ENCODE measurements at places on chromosomes 5 and 9. TPM values are rescaled to one million over a fixed set of nuclear protein-coding genes. Genes with fewer than 3 reads are reported as not detected.

DNA sequence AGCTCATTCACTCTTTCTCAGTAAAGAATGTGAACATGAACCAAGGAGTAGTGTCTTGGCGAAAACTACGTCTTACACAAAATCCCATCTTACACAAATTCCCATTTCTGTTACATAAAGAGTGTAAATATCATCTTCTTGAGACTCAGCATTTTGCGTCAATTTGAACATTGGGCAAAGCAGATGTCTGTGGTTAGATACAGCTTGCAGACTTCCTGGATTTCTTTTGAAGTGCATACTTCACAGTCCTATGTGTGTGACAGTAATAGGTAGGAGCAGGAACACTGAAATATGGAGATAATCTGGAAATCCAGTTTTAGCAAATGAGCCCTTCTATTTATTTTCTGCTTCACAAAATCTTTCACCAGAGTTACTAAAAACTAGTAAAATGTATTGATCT, 58.8 kb downstream of the C6 start:
- H3K36me3 ChIP-seq: no peaks in the 10 kb centered on the region
- DNase-seq: no peak
- H3K4me3 ChIP-seq: no peak overlapping the region
- H3K27me3 ChIP-seq: no peaks in the 10 kb centered on the region
- no peaks in the 10 kb centered on the region for H3K4me1 ChIP-seq
- no peak overlapping the region for H3K27ac ChIP-seq

The CCNI2 gene
- total RNA-seq: 4.6 TPM

The SOHLH1 gene
- not detected for total RNA-seq

DNA sequence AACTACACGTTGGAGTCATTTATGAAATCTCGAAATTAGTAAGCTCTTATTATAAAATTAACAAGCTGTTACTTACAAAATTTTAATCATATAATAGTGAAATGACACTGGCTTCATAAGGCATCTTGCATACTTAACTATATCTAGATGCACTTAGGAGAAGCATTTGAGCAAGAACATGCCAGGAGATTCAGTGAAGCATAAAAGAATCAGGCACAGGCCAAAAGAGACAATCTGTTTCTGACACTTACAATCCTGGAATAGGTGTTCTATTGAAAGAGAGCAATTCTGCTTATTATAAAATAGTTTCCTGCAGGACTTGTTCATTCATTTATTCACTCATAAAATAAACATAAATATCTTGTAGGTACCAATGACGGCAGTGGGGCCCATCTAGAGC, 1152.2 kb upstream of the CDH6 start:
- H3K27me3 ChIP-seq: no peaks in the 10 kb centered on the region
- no peaks in the 10 kb centered on the region for H3K36me3 ChIP-seq
- no peaks in the 10 kb centered on the region for H3K4me1 ChIP-seq
- H3K4me3 ChIP-seq: no peak overlapping the region
- no peak for DNase-seq

DNA sequence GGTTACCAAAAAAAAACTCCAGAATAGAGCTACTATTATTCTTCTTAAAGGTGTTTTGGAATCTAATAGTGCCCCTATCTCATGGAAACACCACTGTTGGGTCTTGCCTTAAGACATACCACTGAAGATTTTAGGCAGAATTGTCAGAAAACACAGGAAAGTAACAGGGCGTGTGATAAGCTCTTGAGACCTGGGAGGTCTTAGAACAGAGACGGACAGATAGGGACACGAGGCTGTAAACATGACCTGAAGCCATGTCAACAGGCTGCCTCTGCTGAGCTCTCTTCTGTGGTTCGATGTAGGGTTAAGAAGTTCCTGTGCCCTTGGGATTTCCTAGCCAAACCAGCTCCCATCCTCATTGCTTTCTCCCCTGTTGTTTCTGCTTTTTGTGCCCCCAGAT, 69.3 kb downstream of the CTSL start:
- peaks cover 4% of the 10 kb centered on the region for H3K27me3 ChIP-seq
- H3K27ac ChIP-seq: no peak overlapping the region
- no peaks in the 10 kb centered on the region for H3K36me3 ChIP-seq
- DNase-seq: no peak
- no peak overlapping the region for H3K4me3 ChIP-seq

GRCh38 chr5:55143624-55144023, 16.3 kb upstream of the GPX8 start:
- no peak for DNase-seq
- no peak overlapping the region for H3K4me3 ChIP-seq
- no peaks in the 10 kb centered on the region for H3K36me3 ChIP-seq
- H3K27ac ChIP-seq: no peak overlapping the region
- H3K4me1 ChIP-seq: peaks cover 21% of the 10 kb centered on the region
- H3K27me3 ChIP-seq: peaks cover 10% of the 10 kb centered on the region

GRCh38 chr5:77325921-77326541, 115.6 kb downstream of the PDE8B start:
- H3K36me3 ChIP-seq: no peaks in the 10 kb centered on the region
- DNase-seq: no peak
- H3K27ac ChIP-seq: no peak overlapping the region
- peaks cover 16% of the 10 kb centered on the region for H3K4me1 ChIP-seq

All from activated CD4-positive, alpha-beta T cell treated with anti-CD3 and anti-CD28 coated beads for 36 hours (primary cell).